ENCODE measurements at places on chromosomes 6 and 20. TPM values are rescaled to one million over a fixed set of nuclear protein-coding genes. Genes with fewer than 3 reads are reported as not detected.

Gene NT5DC1
- 25.5 TPM for total RNA-seq

Gene COL19A1
- not detected for total RNA-seq

Gene LHFPL5
- not detected for total RNA-seq

Gene ADGRF1
- total RNA-seq: 0.08 TPM

Gene C6orf52
- 2.1 TPM for total RNA-seq

Gene CDSN
- total RNA-seq: not detected

Data from A549 treated with GW870086 at 1 μM for 4 hours (cell line).